ENCODE measurements at places on chromosomes 5 and 9. TPM values are rescaled to one million over a fixed set of nuclear protein-coding genes. Genes with fewer than 3 reads are reported as not detected.

DNA sequence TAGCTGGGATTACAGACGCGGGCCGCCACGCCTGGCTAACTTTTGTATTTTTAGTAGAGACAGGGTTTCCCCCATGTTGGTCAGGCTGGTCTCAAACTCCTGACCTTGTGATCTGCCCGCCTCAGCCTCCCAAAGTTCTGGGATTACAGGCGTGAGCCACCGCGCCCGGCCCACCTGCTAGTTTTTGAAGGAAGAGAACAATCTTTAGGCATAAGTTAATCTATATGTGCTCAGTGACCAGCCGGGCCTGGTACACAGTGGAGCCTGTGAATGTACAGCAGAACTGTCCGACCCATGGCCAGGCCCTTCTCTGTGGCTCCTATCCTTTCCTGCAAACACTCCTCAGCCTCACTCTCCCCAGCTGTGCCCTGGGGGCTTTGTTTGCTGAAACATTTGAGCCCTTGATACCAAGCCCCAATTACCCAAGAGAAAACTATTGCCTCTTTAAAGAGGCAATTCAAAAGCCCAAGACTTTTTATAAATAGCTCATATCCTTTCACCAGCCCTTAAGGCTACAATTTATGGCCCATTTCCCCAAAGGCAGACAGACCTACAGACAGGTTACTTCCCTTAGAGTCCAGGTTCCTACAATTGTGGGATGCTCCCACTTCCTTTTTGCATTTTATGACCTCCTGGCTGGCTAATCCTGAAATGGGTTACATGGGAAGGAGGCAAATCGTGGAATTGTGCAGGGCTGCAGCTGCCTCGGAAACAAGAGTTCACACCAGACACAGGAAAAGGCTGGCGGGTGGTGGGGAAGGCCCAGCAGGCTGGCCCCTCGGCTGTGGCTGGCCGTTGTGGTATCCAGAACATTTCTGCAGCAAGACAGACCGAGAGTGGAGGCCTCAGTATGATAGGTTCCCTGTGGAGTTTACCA lies 37.5 kb downstream of the SPRY4 start:
- peak; percentile 91 for DNase-seq

The ZDHHC11 gene
- total RNA-seq, result 0.33 TPM

- no peak for DNase-seq
Observed at GRCh38 chr5:59123595-59124561, 541.0 kb downstream of the RAB3C start.

DNA sequence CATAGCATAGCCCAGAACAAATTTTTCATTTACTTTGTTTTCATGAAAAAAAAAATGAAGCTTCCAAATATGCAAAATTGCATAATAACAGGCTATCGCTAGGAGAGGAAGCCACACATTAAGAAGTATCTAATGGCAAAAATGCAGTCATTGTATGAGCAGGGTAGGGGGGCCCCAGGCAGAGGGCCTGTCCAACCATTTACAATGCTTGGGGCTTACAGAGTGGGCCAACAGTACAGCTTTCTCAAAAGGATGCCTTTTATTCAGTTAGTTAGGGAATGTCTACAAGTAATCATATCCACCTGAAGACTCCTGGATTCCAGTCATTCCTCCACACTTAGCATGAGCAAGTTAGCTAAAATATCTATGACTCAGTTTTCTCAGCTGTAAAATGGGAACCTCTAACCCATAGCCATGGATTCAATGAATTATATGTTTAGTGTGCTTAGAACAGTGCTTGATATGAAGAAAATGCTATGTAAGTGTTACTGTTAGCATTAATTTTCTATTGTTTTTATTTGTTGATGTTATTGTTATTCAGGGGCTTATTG lies 117.7 kb downstream of the GAS1 start:
- DNase-seq, result no peak

- no peak for DNase-seq
Observed at GRCh38 chr5:178772351-178772750, 41.9 kb upstream of the ZNF354A start.

GRCh38 chr5:151182524-151182900 lies 24.9 kb upstream of the ANXA6 start:
- DNase-seq, result no peak

DNA sequence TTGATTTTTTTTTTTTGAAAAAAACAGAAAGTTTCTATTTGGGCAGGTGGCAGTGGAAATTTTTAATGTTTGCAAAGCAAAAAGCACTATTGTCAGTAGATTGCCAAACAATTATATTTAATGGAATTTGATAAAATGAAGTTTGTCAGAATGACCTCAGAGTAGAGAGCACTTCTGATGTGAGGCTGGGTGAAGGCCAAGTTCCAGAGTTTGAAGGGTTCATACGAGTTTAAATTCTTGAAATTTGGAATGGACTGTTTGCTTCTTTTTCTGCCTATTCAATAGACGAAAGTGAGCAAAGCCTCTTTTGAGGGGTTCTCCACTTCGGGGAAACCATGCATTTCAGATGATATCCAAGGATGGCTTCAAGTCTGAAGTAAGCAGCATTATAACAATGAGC lies 7.4 kb downstream of the SHC3 start:
- DNase-seq, result no peak

The ALDH1A1 gene
- total RNA-seq, result 1,650 TPM

The GABRG2 gene
- total RNA-seq, result not detected

DNA sequence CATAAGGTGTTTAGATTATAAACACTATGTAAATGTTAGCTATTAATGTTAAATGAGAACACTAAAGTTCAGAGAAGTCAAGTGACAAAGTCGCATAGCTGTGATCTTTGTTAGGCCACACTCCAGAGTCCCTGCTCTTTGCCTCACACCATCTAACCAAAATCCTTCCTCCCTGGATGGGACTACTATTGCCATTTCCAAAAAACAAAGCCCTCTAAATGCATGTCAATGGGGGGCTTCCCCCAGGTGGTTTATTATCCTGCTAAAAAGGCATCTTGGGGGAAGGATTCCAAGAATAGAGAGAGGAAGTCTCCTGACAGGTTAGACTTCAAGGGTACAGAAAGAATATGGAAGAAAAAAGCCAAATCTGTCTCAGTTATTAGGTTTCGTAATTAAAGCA lies 10.4 kb downstream of the NR6A1 start:
- DNase-seq, result no peak

The ITGA1 gene
- total RNA-seq, result 75.4 TPM

DNA sequence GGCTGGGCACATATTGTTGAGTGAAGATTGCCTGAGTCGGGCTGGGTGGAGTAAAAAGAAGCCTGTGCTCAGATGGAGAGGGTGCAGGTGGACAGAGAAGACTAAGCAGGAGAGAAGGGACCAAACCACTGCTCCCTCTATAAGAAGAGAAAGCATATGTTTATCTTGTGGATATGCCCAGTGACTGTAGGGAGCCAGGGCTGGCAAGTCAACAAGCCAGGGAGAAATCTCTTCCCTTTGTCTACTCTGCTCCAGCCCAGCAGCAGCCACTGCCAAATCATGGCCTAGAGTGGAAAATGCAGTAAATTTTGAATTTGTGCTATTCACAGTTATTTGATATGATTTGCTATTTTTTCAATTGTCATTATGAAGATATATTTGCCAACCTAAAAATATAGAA lies 33.2 kb upstream of the TRIM36 start:
- no peak for DNase-seq

GRCh38 chr9:116632990-116633838 lies 53.9 kb upstream of the TRIM32 start:
- DNase-seq, result no peak

DNA sequence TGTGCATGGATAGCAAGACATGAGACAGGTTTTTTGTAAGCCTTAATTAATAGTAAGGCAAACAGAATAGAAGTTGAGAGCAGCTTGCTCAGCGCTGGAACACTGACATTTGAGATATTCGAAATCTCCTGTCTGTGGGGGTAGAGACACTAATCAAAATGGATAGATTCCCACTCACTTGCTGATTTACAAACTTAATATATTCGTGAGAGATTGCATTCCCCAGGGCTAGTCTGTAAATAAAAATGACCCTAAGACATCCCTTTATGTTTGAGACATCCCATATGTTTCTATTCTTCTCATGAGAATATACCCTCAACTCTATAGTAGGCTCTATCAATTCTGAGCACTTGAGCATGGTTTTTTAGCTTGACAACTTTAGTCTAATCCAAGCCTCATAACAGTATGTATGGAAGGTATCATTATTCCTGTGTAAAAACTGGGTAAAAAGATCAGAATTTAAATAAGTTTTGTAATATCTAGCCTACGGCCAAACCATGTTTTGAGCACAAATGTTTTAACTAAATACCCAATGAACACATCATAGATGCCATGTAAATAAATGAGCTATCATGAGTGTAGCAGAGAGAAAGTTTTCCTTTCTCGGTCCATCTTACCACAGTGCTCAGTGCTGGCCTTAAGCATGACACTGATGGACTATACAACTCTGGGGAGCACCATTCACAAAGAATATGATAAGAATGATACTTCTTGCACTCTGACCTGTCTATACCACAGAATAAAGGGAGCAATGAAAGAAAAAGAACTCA lies 609.2 kb downstream of the PSAT1 start:
- DNase-seq, result no peak

DNA sequence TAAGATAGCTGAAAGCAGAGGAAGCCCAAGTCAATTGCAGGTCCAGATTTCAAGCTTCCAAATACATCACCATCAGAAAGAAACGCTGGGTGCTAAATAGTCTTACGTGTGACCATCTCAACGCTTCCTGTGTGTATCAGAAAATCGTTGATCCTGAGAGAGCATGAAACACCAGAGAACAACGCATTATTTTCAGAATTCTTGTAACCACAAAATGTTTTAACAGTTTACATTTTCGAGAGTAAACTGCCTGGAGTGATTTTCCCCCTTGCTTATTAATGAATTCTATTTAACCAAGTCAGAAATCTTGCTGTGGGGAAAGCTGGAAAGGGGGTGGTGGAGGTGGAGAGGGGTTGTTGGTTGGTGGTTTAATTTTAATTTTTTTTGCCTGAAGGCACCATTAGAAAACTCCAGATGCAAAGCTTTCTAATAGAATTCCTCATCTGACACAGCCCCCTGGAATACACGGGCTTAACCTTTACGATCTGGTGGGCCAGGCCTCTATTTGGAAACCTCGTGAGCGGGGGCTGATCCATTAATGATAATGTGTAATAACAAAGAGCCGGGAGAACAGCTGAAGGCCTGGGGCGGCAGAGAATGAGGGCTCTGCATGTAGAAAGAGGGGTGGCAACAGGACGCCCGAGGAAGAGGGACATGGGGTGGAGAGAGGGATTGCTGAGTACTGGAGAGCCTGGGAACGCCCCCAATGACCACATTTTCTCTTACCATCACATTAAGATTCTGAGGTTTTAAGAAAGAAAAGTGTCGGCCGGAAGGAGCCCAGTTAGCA lies 124.5 kb upstream of the NFIB start:
- DNase-seq, result no peak

The ANKS6 gene
- total RNA-seq, result 12.6 TPM

DNA sequence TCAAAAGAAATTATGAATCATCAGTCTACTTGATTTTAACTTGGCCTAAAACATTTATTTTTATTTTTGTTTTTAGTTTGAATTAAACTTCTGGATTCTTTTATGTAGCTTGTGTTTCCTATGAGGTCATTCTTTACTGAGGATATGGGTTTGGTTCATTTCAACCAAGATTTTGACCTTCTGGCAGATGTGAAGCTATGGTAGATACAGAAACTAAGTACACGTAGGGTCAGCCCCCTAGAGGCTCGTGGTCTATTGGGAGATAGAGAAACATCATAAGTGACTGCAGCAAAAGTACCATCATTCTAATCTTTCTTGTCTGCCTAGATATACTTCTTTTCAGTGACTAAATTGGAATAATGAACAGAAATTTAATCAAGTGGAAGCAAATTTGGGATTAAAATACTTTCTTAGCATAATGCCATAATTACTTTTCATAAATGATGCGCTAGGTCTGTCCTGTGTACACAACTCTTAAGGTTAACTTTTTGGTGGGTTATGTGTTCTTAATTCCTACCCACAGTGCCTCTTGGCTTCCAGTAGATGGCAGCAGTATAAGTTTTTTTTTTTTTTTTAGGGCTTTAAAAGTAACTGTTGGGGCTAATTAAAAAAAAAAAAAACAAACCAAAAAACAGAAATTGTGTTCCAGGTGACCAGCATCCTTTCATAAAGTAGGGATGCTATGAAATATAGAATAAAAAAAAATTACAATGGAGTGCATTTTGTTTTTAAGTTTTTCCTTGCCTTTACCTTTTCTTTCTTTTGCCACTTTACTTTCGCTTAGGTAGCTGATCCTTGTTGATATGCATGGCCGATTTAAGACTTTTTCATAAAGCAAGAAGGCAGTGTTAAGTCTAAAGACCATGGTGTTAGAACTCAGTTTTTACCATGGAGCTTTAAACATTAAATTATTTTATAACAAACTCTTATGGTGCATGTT lies 49.9 kb downstream of the LRRTM2 start:
- DNase-seq, result peak; percentile 44

The NUTM2F gene
- total RNA-seq, result not detected

The PCDHA13 gene
- under 0.01 TPM for total RNA-seq

- DNase-seq, result no peak
Observed at GRCh38 chr9:127133739-127134167, 11.3 kb upstream of the ANGPTL2 start.

DNA sequence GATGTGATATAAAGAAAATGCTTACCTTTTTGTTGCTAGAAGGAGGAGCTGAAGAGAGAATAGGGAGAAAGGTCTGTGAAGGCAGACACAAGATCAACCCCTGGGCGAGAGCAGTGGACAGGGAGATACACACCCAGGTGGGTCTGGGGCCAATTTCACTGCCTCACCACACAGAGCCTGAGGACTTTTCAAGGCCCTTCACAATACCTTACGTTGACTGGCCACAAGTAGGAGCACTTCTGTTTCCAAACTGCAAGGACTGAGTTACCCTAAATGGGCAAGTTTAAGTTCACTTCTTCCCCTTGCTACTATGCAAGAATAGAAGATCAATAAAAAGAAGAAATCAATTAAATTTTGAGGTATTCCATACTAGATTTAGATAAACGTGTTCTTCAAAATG lies 174.5 kb upstream of the SLC12A2 start:
- peak; percentile 80 for DNase-seq

The SH3GL2 gene
- total RNA-seq, result 0.17 TPM

GRCh38 chr9:18689921-18690320 lies 216.0 kb downstream of the ADAMTSL1 start:
- DNase-seq, result no peak

The TMC1 gene
- total RNA-seq, result 0.74 TPM

GRCh38 chr5:158288272-158288657 lies 429.3 kb upstream of the CLINT1 start:
- no peak for DNase-seq

DNA sequence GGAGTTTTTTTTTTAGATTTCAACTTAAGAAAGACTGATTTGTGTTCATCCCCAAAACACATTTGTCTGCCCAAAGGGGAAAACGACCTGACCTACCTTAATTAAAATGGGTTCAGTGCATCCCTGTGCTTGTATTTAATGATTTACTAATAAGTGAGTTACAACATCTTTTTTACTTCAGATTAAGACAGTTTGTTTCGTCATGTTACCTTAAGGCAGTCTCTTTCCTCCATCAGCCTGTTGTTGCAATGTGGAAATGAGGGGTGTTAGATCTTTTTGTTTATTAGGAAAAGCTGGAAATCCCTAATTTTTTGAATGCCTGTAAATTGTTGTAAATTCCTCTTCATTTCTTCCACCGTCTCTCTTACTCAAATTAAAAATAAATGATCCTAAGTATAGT lies 177.5 kb downstream of the GDNF start:
- no peak for DNase-seq

GRCh38 chr5:97267767-97268166 lies 84.7 kb upstream of the RIOK2 start:
- DNase-seq, result no peak

GRCh38 chr5:9523090-9523823 lies 22.6 kb downstream of the SEMA5A start:
- DNase-seq, result no peak

Measured in dermis blood vessel endothelial cell (primary cell).